ENCODE measurements at places on chromosomes 11 and 22.

DNA sequence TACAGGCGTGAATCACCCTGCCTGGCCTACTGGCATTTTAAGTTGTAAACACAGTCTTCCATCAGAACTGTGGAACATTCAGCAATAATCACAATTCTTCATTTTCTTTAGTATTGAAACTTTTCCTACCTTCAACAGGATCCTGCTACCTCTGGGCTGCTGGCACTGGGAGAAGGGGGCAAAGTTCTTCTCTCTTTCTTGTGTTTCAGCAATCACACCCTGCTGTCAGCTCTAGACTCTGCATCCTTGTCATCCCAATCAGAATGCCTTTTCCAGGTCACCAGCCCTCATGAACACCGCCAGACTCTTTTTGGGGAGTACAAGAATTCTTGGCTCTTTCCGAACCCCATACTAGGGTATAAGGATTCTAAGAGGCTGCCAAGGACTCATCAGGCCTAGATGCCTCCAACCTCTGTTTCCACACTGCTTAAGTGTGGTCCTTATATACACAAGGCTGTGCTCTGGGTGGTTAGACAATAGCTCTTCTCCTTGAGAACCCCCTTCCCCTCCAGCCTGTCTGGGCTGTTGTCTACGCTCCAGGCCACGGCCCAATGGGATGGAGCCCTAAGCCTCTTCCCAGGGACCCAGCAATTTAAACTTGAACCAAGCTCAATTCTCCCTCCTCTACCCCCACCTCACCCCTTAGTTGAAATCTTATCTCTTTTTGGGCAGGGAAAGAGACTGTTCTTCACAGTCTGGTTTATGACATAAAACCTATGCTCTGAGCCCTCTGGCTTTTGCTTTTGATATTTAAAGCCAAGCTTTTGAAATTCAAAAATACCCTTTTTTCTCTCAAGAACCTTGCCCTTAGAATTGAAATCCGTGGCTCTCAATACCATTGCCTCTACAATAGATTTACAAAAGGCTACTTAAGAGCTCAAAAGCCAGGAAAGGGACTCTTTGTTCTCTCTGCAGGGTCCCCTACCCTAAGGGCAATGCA lies 327.4 kb downstream of the BUD13 start:
- no peak for DNase-seq

- peak; percentile 65 for DNase-seq
These were observed 2.2 kb upstream of the SIGIRR start for GRCh38 chr11:416757-417621.

- DNase-seq: peak; percentile 37
These were observed 579 bp downstream of the TANGO2 start for GRCh38 chr22:20021196-20022181.

DNA sequence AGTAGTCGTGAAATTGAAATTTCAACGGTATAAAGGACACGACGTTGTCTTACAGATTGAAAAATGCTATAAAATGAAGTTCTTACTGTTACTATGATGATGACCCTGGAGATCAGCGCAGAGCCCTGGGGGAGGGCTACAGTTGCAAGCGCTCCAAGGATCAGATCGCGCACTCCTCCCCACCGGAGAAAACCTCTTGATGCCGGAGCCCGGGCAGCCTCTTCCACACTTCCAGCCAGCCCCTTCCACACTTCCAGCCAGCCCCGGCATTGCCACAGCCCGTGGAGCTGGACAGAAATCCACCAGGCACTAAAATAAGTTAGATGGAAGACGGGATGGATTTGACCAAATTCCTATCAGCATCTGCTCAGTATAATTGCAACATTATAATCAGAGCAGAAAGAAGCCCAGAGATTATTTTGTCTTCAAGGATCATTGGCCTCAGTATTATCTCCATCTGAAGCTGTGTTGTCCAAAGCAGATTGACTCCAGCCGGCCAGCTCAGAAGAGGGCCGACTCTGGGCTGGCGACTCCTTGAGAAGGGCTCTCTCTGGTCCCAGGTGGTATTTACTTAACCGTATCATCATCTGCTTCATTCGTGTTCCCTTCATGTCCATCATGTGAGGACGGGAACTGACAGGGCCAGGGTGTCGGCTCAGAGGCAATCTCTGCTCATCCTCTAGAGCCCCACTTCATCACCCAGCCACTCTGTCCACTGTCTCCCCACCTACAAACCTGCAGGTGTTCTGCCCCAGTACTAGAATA lies 777 bp upstream of the MICAL3 start:
- DNase-seq: no peak

DNA sequence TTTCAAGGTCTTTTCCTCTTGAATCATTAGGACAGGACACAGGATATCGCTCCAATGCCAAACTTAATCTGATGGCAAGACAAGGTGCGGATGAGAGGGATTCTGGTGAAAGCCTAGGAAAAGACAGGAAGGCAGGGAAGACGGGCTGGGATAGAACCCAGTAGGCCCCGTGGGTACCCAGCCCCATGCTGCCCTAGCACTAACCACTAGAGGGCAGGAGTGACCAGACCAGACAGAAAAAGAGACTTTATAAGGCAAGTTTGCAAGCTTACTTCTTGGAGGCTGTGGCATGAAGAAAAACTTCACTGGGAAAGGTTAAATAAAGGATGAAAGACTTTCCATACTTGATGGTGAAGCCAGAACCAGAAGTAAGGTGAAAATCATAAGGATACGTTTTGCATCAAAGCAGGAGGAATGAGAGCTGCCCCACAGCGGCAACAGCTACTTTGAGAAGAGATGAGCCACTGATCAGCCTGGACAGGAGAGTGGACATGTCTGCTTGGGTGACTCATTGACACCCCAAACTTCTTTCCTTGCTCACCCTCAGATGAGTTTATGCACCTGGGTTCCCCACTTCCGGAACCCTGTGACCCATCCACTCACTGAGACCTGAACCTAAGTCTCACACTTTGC lies 39.8 kb downstream of the SYN3 start:
- DNase-seq: peak; percentile 15

DNA sequence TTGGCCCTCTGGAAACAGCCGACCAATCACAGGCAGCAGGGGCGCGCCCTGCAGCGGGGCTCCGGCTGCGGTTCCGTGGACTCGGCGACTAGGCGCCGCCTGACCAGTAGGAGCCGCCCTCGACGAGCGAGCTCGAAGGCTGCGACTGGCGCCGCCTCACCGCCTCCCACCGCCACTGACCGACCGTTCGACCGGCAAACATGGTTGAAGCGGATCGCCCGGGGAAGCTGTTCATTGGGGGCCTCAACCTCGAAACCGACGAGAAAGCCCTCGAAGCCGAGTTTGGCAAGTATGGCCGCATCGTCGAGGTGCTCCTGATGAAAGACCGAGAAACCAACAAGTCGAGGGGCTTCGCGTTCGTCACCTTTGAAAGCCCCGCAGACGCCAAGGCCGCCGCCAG lies at the start of gene RBMXL2:
TSS of gene RBMXL2 (plus strand) at position 78 of the 400 bp plus-strand sequence. CDS start at position 201, 123 bp downstream.
- DNase-seq: no peak

DNA sequence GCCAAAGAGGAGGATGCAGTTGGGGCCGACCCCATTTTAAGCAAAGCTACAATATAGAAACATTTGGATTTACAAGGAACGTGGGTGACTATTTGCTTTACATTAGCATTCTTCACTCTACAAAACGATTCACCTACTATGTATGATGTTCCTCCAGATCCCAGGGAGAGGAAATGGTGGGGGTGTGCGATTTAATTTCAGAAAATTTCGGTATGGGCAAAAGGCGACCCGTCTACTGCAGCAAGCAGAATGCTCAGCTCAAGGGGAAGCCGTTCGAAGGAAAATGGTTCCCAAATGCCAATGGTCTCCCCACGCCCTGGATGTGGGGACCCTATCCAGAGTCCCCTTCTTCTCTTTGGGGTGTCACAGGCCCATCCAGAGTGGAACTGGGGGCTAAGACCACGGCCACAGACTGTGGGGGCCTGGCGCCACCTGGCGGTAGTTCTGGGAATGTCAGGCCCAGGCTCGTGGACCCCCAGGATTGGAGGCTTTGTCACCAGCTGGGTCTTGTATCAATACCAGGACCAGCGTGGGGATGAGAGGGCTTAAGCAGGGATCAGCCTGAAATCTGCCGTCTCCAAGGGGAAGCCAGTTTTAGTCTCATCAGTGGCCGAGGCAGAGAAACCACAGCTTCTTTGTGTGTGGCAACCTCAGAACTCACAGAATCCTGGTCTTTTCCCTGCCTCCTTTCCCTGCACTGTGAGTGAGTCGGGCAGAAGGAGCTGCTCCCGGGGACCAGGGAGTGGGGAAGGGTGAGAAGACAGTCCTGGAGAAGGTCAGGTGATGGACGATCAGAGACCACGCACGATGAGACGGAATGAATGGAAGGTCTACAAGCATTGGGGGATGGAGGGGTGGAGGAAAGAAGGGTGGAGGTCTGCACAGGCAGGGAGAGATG lies 8.4 kb downstream of the LRRC10B start:
- peak; percentile 88 for DNase-seq

DNA sequence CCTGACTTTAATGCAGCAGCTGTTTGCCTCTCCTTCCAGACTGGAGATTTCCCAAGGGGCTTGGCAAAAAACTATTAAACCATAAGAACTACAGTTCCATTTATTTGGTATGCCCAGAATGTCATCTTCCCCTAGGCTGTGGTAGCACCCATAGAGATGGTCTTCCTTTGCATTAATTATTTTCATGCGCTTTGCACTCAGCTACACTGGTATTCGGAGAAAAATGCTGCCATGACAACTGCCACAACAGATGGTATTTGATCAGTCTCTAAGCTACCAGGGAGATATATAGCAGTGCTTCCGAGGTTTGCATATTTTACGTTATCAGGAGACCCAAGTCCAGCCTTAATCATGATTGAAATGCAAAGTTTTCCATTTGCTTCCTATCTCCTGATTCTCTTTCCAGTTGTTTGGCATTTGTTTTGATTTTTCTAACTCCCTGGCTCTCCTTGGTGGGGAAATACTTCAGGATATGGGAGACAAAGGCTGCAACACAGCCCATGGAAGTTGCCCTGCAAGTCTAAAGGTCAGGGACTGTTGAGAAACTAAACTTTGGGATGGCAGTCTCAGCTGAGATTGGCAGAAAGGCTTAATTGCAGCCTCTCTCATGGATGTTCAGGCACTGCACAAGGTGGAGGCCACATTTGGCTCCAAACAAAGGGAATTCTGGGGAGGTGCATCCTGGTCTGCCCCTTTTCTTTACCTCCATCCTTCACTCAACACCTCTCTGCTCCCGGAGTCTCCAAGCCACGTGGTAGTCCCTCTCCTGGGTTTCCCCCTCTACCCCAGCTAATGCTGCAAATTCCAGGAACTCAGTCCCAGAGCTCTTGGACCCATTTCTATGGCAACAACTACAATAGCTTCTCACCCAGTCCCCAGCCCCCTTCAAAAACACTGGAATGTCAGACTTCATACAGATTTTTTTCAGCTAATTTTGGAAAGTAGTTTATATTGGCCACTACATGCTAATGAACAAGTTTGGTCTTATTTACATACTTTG lies 151.8 kb downstream of the NAV2 start:
- DNase-seq: no peak

DNA sequence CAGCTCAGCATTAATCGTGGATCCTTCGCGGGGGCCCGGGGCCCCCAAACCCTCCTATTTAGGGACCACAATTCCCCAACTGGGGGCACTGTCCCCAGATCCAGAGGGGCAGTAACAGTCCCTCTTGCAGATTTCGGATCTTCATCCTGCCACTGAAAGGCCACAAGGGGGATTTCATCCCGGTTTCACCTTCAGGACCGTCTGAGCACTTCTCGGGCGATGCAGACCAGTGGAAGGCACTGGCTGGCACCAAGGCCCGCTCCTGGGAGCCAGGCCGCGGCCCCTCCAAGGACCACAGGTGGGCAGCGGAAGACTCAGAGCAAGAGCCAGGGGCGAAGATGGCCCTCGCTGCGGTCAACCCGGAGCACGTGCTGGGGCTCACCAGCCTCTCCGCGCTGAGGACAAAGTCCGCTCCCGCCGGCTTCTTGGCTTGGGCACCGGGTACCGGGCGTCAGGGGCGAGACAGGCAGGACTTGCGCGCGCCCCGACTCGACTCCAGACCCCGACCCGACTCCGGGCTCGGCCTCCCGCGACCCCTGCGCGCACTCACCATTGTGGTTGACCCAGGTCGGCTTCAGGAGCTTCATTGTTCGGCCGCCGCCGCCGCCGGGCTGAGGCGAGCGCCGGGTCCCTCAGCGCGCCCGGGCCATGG lies 517 bp downstream of the HIRA start:
- peak; percentile 23 for DNase-seq

DNA sequence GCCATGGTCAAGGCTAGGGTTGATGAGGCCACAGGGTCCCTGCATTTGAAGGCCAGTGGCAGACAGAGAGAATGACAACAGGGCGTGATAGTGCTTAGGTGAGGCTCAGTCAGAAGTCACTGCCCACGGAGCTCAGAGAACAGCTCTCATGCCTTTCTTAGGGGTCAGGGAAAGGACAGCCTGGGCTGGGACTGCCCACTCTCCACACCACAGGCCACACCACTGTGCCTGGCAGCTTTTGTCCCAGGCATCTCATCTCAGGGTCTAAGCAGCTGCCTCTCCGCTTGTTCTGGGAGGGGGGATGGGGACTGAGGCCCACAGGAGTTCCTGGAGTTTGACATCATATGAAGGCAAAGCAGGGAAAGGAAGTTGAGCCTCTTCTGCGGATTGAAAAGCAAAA lies 150.2 kb upstream of the B3GAT1 start:
- DNase-seq: no peak

GRCh38 chr11:93526346-93526633 lies 16.9 kb downstream of the SMCO4 start:
- DNase-seq: no peak

Measured in T47D (cell line).